ENCODE measurements at places on chromosomes 4 and X.

GRCh38 chr4:168537571-168537970 lies 40.7 kb downstream of the PALLD start:
- DNase-seq = no peak

GRCh38 chr4:159010563-159011260 lies 92.2 kb upstream of the RAPGEF2 start:
- DNase-seq = peak; percentile 77

DNA sequence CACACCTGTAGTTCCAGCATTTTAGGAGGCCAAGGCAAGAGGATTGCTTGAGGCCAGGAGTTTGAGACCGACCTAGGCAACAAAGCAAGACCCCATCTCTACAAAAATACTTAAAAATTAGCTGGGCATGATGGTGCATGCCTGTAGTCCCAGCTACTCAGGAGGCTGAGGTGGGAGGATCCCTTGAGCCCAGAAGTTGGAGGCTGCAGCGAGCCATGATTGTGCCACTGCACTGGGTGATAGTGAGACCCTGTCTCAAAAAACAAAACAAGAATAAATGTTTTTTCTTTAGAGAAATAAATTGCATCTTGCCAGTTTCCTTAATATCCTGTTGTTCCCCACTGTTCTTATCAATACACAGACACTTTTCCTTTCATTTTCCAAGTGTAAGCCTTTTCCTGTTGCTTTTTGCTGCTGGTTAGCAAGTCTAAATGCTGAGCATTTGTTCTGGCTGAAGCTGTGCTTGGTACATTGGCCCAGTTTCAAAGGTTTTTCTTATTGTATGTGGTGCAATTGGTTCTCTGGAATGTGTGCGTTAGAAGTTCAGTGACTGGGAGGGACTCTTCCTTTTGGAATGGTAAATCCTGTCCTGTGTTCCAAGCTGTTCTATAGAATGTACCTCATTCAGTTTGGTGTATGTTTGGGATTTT lies 98.2 kb downstream of the AFF1 start:
- peak; percentile 68 for DNase-seq

DNA sequence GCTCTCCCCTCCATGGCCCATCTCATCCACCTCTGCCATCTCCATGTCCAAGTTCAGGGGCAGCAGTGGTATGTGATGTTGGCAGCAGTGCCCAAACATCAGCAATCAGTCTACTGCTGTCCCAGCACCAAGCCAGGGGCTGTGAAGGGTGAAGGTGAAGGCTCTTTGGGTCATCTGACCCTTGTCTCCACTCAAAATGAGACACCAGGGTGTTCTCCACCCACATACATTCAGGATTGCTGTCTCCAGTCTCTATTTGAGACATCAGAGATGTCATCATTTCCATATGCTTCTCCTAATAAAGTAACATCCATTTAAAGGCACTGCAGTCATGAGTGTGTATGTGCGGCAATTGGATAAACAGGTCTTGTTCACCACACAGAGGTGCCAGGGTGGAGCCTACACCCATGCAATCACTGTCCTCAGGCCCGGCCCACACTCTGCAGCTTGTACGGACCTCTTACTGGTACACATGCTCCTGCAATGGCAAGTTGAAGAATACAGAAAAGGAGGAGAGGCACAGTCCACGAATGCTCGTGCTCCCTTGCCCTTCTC lies 22.2 kb downstream of the MAML3 start:
- no peak for DNase-seq

DNA sequence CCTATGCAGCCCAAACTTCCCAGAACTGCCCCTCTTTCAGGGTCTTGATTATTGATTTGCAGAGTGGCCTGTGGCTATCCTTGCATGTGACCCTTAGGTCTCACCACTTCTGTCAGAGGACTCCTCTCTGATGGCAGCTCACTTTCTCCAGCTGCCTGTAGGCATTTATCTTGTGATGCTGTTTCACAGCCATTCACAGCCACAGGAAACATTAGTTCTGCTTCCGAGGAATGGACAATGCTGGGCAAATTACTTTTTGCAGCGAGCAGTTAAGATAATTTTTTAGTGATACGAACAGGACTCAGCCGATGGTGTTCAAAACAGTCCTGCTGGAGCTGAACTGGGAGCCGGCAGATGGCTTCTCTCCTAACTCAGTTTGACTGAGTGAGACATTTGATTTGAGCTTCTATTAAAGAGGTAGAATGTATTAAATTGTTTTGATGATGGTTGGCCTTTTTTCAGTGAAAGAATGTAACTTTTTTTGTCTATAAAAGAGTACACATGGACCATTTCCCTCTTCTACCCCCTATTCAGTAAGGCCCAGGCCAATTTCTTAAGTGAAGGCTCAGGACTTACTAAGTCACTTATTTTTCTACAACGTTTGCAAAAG lies 58.4 kb upstream of the TMEM150C start:
- no peak for DNase-seq

- no peak for DNase-seq
Observed at GRCh38 chrX:121260596-121261240, 213.3 kb downstream of the GLUD2 start.

- DNase-seq = no peak
Observed at GRCh38 chr4:114361249-114361648, 237.4 kb upstream of the UGT8 start.

GRCh38 chr4:123127218-123127617 lies 204.8 kb upstream of the NUDT6 start:
- peak; percentile 35 for DNase-seq

DNA sequence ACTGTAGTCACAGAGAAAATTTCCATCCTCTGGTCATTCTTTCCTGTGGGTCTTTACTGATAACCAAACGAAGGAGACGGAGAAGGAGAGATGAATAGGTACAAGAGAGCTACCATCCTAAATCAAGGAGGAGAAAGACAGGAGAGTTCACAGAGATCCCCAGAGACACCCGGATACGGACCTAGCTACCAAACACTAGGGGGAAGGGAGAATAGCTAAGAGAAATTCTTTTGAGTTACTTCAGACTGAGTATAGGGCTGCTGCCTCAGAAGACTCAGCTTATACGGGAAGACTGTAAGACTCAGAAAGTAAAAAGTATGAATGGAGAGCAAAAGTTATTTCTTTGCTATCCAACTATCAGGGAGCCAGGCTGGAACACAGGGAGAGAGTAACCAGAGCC lies 572.1 kb downstream of the C4orf33 start:
- DNase-seq = no peak

DNA sequence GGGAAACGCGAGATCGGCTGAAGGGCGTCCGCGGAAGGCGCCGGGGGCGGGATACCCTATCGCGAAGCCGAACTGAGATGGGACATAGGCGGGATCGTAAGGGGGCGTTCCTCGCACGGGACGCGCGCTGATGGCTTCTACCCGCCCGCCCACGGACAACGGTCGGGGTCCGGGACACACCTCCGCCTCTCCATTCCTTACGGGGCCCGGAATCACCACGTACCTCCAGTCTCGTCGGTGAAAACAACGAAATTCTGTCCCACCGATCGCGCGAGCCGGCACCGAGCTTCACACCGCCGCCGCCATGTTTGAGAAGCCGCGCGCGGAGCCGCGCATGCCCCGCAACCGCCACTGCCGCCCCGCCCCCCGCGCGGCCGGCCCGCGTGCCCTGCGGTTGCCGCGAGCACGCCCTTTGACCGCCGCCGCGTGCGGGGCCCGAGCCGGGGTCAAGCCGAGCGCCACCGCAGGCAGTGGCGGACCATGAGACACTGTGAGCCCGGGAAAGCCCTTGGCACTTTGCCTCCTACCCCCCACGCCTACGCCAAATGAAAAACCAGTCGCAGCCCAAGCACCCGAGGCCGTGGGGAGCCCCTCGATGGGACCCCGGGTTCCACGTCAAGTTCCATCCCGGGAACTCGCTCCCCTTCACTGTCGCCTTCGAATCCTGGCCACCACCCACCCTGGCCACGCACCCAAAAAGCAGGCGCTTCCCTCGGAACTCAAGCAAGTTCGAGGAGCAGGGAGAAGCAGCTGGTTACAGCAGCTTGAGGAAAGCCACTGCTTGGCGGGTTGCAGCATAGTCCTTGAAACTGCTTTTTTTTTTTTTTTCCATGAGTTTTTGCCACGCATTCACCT lies at the start of gene SCML2:
TSS of gene SCML2 (minus strand) at position 320 of the 855 bp plus-strand sequence. CDS start 20,617 bp downstream, outside the sequence.
- peak; percentile 32 for DNase-seq

- DNase-seq = no peak
Observed at GRCh38 chr4:181479141-181479540, 764.1 kb upstream of the TENM3 start.

DNA sequence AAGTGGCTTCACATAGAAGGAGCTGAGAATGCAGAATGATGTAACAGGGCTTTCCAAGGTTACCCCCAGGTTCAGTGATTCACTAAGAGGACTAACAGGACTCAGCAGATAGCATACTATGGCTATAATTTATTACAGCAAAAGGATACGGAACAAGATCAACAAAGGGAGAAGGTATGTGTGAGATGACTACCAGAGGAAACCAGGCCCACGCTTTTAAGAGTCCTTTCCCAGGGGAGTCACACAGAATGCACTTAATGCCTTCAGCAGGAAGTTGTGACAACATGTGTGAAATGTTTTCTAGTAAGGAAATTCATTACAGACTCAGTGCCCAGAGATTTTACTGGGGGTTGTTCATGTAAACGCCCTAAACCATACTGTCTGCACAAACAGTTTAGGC lies 373.6 kb upstream of the MAGEB2 start:
- DNase-seq = no peak

DNA sequence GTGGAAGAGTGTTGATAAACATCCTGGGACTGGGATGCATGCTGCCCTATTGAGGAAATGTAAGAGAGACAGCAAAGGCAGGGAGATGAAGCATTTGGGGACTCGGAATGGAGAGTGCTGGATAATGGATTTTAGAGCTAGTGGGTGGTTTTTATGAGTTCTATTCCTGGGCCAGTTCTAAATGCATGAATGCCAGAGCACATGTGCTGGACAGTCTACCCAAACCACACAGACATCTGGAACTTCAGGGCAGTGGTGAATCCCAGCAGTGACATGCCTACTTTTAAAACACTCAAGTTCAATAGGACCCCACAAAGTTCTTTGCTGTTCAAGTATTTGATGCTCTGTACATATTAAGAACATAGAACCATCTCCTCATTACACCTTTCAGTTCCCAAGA lies 133.9 kb downstream of the CBR4 start:
- DNase-seq = peak; percentile 46

GRCh38 chrX:132671229-132671641 lies 182.4 kb upstream of the MBNL3 start:
- no peak for DNase-seq

GRCh38 chr4:106329041-106329618 lies 12.8 kb downstream of the AIMP1 start:
- peak; percentile 59 for DNase-seq

GRCh38 chr4:55866973-55867574 lies 13.6 kb downstream of the EXOC1 start:
- peak; percentile 11 for DNase-seq

- peak; percentile 80 for DNase-seq
Observed at GRCh38 chr4:169225058-169225751, 45.6 kb downstream of the SH3RF1 start.

GRCh38 chr4:102612210-102612609 lies 111.1 kb downstream of the NFKB1 start:
- no peak for DNase-seq

DNA sequence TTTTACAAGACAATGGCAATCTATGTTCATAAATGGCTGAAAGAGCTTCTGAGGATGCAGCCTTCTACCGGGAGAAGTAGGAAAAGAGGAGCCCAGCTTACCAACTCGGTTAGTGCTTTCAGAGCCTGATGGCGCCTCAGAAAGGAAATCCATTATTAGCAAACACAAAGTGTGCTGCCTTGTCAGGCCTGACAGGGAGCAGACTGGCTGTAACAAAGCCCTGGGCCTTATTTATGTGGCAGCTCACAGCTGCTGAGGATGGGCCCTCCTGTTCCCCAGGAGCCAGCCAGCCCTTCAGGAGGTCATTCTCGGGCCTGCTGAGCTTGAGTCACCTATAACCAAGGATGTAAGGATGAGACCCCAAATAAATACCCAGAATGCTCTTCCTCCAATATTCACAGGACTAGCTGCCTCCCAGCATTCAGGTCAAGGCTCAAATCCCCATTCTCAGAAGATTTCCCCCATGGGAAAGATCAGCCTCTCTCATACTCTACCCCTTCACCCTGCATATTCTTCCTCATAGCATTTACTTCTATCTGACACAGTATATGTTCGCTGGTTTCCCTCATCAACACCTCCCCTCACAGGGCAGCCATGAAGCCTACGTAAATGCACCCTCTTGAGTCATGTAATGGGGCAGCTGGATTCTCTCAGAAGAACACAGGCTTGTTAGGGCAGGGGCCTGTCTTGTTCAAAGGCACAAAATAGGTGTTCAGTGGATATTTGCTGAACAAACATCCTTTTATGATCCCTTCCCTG lies 227.0 kb upstream of the RASGEF1B start:
- DNase-seq = no peak

Data from AG08395 (cell line).